T-helper 2 cell (primary cell): ENCODE measurements at places on chromosomes 4 and X.

GRCh38 chr4:76206222-76206942, 7.2 kb downstream of the SCARB2 start:
- no peak for DNase-seq

GRCh38 chrX:119778829-119779228, 12.6 kb downstream of the RPL39 start:
- DNase-seq, result no peak

- no peak for DNase-seq
These were observed 379.0 kb downstream of the INPP4B start for GRCh38 chr4:142467088-142467487.

DNA sequence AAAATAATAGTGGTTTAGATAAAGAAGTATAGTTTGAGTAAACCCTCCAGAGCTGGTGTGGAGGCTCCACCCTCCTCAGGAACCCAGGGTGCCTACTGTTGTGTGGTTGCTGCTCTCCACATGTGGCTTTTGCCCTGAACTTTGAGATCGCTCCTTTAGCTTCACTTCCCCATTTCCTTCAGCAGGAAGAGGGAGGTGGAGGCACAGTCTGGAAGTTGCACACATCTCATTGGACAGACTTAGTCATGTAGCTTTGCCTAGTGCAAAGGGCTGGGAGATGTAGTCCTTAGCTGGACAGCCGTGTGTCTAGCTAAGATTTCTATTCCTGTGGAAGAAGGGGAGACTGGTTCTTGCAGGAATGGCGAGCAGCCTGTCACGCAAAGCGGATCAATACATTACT, 37.9 kb downstream of the RGS12 start:
- DNase-seq, result no peak

GRCh38 chrX:21738210-21738949, 19.5 kb downstream of the SMPX start:
- no peak for DNase-seq

DNA sequence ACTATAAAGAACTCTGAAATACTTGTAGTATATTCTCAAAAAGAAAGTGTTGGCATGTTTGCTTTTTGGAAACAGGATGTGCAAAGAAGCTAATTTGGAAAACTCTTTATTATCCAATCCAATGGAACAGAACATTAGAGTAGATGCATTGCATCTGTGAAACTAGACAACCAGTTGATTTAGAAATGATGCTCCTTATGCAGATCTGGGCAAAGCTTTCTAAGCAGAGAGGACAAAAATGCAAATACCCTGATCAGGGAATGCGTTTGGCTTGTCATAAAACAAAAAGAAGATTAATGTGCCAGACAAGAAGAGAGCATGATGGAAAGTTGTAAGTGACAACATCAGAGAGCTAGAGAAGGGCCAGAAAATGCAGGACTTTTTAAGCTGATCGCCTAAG, 142.3 kb downstream of the RCHY1 start:
- no peak for DNase-seq

DNA sequence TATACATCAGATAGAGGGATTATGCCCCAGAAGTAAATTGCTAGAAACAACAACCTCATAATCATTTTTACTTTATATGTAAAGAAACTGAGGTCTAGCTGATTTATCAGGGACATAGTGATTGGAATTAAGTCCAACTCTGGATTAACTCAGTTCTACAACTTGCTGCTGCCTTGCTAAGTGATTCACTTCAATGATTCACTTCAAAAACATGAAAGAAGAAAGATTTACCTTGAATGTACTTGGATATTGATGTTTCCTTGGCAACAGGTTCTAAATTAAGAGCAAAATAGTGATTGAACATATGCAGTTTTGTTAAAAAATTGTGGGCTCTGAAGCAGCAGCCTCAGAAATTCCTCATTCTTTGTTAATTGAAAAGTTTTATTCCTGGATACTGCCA, 99.8 kb upstream of the H2AZ1 start:
- DNase-seq, result no peak

DNA sequence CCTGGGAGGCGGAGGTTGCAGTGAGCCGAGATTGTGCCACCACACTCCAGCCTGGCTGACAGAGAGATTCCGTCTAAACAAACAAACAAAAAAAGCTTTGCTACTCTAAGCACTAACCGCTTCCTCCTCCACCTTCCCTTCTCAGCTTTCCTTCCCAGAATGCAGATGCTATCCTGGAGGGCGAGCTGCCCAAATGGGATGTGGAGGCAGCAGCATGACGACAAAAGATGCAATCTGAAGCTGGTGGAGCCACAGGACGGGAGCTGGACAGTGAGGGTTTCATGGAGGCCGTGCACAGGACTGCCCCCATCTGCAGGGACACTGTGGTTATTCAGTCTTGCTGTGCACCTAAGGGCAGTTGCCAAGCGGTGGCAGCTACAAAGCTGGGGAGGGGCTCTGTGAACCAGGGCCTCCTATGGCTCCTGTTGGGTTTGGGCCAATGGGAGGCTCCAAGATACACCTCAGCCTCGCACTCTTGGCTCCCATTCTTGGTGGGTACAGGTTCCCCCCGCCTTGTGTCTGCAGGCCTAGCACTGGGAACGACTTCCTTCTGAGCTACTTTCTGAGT, 47.4 kb downstream of the WDR1 start:
- no peak for DNase-seq

DNA sequence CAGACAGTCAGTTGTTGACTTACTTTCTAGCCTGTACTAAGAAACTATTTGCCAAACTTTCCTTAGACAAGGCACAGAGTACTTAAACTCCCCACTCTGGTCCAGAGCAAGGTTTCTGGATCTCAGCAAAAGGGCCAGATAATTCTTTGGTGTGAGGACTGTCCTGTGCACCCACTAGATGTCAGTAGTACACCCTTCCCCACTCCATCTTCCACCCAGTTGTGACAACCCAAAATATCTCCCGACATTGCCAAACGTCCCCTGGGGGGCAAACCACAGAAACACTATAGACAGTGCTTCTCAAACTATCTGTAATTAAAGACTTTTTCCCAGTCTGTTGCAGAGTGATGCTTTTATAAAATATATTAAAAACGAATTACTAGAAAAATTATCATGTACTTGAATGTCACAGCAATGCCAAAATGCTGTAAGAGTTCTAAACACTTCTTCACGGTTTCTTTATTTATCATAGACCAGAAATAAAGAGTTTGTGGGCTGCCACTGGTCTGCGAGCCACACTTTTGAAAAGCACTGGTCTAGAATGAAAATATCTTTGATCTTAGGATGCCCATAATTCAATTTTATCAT, 203.5 kb downstream of the PRDM5 start:
- no peak for DNase-seq

- DNase-seq, result no peak
These were observed 13.5 kb downstream of the XAGE5 start for GRCh38 chrX:52824608-52825007.

DNA sequence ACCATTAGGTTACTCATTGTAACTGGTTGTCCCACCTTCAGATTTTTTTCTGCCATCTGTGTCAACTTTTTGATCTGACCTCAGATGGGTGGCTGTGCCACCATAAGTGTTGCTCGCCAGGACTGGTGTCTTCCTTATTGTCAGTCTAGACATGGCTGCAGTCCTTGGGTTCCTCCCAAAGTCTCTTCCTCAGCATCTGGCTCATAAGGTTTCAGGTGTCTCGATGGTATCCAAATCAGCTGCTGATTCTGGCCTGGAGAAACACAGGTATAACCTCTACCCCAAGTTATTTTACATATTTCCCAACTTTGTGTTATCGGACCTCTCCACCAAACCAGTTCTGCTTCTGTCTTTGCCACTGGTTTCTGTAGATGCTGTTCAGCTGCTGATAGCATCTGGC, 158.5 kb downstream of the ZNF518B start:
- no peak for DNase-seq

- DNase-seq, result no peak
These were observed 23.7 kb downstream of the SLC10A6 start for GRCh38 chr4:86825511-86825910.

- no peak for DNase-seq
These were observed 81.5 kb upstream of the MAPK10 start for GRCh38 chr4:86441175-86441936.

DNA sequence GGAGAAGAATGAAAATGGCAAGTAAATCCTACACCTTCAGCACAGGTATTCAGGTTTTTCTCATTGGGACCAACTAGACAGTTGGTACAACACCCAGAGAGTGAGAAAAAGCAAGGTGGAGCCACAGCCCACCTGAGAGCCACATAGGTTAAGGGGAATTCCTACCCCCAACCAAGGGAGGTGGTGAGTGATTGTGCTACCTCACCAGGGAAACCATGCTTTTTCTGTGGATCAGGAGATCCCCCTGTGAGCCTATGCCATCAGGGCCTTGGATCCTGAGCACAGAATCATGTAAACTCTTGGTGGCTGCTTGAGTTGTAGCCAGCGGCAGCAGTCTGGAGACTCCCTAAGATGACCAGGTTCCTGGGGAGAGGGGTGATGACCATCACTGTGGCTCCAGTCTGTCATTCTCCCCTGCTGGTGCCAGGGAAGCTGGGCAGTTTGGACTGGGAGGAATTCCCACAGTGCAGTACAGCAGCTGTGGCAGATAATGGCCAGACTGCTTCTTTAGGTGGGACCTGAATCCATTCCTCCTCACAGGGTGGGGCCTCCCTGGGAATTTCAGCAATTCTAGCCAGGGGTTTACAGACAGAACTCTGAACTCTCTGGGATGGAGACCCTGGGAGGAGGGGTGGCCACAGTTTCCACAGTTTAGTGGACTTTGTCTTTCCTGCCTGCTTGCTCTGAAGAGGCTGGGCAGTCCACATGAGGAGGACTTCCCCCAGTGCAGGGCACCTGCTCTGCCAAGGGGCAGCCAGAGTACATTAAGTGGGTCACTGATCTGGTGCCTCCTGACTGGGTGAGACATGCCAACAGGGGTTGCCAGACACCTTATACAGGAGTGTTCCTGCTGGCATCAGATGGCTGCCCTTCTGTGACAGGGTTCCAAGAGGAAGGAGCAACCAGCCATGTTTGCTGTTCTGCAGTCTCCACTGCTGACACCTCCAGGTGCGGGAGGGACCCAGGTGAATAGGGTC, 43.2 kb downstream of the PARM1 start:
- DNase-seq, result no peak

DNA sequence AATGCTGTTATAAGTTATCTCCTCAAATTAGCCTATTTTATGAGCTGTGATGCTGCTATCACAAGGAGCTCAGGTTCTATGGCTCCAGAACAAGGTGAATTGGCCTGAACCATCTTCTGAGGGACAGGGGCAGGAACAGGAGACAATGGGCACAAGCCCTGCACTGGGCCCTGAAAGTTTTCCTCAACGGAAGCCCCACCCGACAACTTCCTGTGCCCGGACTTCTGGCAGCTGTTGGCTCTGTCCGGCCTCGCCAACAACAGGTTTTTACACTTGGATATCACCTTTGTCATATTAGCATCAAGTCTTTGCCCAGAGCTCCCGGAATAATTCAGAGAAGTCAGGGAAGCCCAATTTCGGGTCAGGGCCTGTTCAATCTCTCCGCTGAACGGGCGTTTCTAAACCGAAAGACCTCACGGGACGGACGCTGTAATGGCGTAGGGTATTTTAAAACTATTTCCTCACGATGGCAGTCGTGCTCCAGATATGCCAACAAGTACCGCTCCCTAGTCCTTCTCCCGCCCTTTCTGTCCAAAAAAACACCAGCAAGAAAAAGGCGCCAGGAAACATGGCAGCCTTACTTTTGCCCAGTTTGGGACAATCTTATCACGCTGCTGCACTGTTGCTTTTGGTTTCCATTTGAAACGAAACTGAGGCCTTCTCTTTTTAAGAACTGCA, 201.0 kb upstream of the STK26 start:
- no peak for DNase-seq

- DNase-seq, result no peak
These were observed 155.3 kb downstream of the FHIP1A start for GRCh38 chr4:151564321-151564720.

- no peak for DNase-seq
These were observed 16.1 kb upstream of the CXCL3 start for GRCh38 chr4:74054483-74055047.

- DNase-seq, result no peak
These were observed 14.0 kb upstream of the ARHGAP10 start for GRCh38 chr4:147717878-147718277.

- DNase-seq, result no peak
These were observed 80.0 kb downstream of the HMX1 start for GRCh38 chr4:8791609-8792008.

GRCh38 chrX:101956556-101956955, 24.7 kb upstream of the ZMAT1 start:
- no peak for DNase-seq

DNA sequence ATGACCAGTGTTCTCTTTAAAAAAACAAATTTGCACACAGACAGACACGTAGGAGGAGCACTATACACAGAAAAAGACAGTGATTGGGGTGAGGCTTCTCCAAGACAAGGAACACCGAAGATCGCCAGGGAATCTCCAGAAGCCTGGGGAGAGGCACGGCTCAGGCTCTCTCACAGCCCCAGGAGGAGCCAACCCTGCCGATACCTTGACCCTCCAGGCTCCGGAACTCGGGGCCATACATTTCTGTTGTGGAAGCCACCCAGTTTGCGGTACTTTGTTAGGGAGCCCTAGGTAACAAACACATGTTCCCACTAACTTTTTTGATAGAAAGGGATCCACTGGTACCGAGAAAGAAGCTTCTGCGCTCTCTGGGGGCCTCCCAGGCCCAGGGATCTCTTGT, 55.8 kb downstream of the DCTD start:
- no peak for DNase-seq

DNA sequence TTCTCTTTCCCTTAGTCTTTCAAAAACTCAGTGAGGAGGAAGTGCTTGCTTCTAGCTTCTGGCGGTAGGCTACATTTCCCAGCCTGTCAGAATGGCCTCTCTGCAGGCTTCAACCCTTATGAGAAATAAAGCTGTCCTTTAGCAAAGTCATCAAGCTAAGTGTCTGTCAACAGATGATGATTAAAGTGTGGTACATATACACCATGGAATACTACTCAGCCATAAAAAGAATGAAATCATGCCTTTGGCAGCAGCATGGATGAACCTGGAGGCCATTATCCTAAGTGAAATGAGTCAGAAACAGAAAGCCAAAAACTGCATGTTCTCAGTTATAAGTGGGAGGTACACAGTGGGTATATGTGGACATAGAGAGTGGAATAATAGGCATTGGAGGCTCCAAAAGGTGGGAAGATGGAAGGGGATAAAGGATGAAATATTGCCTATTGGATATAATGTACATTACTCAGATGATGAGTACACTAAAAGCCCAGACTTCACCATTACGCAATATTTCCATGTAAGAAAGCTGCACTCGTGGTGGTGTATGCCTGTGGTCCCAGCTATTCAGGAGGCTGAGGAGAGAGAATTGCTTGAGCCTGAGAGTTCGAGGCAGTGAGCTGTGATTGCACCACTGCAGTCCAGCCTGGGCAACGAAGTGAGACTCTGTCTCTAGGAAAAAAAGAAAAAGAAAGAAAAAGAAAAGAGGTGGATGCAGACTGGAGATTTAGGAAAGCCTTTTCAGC, 7.9 kb downstream of the TRIM2 start:
- DNase-seq, result no peak

- DNase-seq, result no peak
These were observed 35.0 kb upstream of the MAML3 start for GRCh38 chr4:140188975-140189374.

- DNase-seq, result no peak
These were observed 199.0 kb upstream of the DDX53 start for GRCh38 chrX:22800806-22801205.

- no peak for DNase-seq
These were observed 7.4 kb upstream of the PDE6B start for GRCh38 chr4:617644-618641.

- no peak for DNase-seq
These were observed 168.4 kb upstream of the GK2 start for GRCh38 chr4:79576429-79576753.

GRCh38 chrX:11899091-11899490, 141.1 kb downstream of the MSL3 start:
- DNase-seq, result no peak
